ENCODE measurements at places on chromosomes 13 and 19. TPM values are rescaled to one million over a fixed set of nuclear protein-coding genes. Genes with fewer than 3 reads are reported as not detected.

The ANKLE1 gene
- 4.4 TPM for total RNA-seq

GRCh38 chr13:96546463-96546862, 447.8 kb downstream of the OXGR1 start:
- H3K27ac ChIP-seq, result no peak overlapping the region
- H3K4me3 ChIP-seq, result no peak overlapping the region
- H3K27me3 ChIP-seq, result no peaks in the 10 kb centered on the region

DNA sequence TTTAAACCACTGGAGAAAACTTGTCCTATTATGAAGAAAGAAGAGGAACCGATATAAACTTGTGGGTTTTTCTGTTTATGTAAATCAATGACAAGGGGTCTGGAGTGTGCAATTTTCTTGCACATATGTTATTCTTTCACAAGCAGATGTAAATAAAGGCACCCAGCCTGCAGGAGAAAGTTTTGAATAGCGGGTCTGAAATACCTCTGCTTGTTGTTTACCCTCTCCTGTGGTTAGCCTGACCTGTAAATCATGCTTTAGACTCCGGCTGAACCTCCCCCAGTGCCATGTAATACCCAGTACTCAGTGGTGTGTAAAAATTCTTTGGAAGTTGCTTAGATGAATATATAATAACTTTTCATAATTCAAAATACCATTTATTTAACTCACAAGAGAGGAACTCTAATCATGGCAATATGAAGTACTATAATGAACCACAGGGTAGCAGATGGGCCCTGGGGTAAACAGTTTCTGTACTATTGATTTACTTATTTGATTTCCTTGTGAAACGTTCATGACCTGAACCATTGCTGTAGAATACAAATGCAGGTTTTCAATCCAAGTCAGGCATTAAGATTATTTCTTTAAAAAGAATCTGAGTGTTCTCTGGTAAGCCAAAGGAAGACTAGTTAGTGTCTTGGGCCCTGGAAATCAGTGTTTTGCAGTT, 245.1 kb downstream of the LMO7 start:
- no peaks in the 10 kb centered on the region for H3K4me1 ChIP-seq
- H3K27ac ChIP-seq, result no peak overlapping the region
- no peak overlapping the region for H3K4me3 ChIP-seq

- H3K27me3 ChIP-seq, result no peaks in the 10 kb centered on the region
- H3K27ac ChIP-seq, result no peak overlapping the region
- H3K36me3 ChIP-seq, result no peaks in the 10 kb centered on the region
- no peak for ATAC-seq
- no peak overlapping the region for H3K4me3 ChIP-seq
Measured at GRCh38 chr13:49654011-49654410, 25.7 kb downstream of the ARL11 start.

Data from activated T-helper 17 cell treated with anti-CD3 and anti-CD28 coated beads, Interleukin-2, amount 50 U/mL, for 72 hours (primary cell).